ENCODE measurements at places on chromosomes 2 and 18.
A peak's percentile ranks its signal among the peaks of the same experiment; 100 is the strongest.

- DNase-seq = peak; percentile 64
Observed at GRCh38 chr2:68925295-68925896, 27.3 kb downstream of the GKN2 start.

- no peak for DNase-seq
Observed at GRCh38 chr2:200254773-200255172, 51.7 kb upstream of the SPATS2L start.

GRCh38 chr2:173898178-173898668 lies 67.0 kb downstream of the SP3 start:
- DNase-seq = no peak

DNA sequence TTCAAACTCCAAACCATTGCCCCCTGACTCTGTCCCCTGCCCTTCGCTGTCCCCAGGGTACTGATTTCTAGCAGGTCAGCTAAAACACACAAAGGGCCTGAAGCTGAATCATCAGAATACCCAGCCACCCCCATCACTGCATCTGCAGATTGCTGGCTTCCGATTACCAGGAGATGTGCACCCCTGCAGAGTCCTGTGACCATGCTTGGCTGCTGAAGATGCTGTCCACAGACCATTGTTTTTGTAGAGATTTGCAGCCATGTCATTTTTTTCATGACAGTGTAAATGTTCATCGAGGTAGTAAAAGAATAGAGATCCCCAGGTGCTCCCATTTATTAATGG lies 463.3 kb downstream of the STK39 start:
- DNase-seq = no peak

GRCh38 chr2:78061732-78062131 lies 539.6 kb upstream of the LRRTM4 start:
- no peak for DNase-seq

DNA sequence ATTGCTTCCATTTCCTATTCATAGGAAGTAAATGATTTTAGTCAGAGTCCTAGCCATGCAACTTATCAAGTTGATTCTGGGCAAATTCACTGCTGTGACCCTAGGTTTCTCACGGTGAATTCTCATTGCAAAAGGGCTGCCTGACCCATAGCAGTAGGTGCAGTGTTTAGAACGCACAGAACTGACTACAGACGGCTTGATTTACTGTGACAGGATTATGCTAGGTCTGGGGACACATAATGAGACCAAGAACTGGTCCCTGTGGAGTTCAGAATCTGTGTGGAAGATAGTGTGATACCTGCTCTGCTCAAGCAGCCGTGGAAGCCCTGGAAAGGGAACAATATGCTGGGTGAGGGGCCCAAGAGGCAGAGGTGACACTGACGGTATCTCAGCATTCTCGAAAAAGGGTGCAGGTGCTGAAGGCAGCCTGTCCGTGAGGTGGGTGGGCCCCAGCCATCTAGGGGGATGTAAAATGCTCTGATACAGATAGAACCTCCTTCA lies 46.4 kb downstream of the ABCG8 start:
- no peak for DNase-seq

- DNase-seq = peak; percentile 31
Observed at GRCh38 chr2:188902901-188903491, 71.2 kb upstream of the COL3A1 start.
